ENCODE measurements at places on chromosomes 5 and 9.

DNA sequence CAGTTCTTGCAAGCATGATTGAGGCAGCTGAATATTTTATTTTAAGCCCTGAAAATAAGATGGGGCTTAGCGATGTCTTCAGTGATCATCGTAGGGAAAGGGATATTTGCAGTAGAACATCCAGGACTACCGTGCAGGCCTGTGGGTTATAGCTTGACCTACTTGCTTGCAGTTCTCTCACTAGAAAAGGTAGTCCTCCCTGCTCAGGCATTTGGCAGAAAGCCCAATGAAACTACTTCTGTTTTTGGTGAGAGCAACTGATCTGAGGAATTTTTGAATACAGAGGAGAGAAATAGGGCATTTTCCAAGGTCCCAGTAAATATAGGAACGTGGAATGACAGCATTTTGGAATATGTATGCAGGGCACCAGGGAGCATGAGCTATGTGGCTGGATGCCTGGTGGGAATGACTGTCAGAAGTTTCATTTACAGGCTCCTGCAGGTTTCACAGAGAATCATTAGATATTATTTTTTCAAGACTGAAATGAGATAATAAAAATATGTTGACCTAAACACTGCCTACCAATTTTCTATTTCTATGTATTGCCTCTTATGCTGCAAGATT, 417.9 kb upstream of the ACTBL2 start:
- DNase-seq, result no peak

- DNase-seq, result no peak
Measured at GRCh38 chr5:50822046-50822445, 155.6 kb downstream of the PARP8 start.

- no peak for DNase-seq
Measured at GRCh38 chr5:66987126-66987525, 209.5 kb downstream of the CD180 start.

DNA sequence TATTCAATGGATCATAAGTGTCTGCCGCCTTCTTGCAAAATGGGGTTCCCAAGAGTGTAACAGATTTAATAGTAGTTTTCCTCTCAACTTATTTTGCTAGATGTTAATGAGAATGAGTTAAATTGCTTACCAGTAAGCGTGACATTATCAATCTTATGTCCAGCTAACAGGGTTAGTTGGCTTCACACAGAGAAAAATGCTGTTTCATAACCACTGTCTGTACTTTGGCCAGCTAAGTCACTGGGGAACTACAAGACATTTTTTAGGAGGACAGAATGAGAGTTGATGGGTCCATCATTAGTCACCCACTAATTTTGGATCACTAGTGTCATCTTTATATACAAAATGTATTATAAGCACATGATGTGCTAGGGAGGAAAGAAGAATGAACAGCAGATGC, 1.4 kb downstream of the CDC37L1 start:
- no peak for DNase-seq

DNA sequence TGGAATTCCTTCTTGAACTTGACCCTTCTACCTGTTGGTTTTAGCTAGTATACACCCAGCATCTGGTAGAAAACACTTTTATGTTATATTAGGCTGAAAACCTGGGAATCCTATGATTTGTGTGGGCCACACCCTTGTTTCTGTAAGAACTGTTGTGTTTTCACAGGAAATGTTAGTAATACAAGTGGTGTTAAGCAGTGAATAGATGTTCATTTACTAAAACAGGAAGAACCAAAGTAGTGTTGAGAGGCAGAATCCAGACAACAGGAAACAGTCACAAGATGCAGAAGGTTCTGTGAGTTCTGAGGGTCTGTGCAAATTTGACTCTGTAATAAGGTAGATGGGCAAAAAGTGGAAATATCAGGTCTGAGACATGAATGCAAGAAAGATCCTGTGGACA, 73.0 kb upstream of the RAI14 start:
- DNase-seq, result no peak

- DNase-seq, result no peak
Measured at GRCh38 chr9:121235512-121235911, 32.5 kb upstream of the GSN start.

GRCh38 chr5:165188556-165189175, 1683.2 kb downstream of the MAT2B start:
- no peak for DNase-seq

GRCh38 chr9:134276453-134277245, 49.6 kb upstream of the RXRA start:
- no peak for DNase-seq

GRCh38 chr5:15926586-15926985, 253.0 kb downstream of the MARCHF11 start:
- no peak for DNase-seq

GRCh38 chr9:118954857-118955256, 414.4 kb downstream of the BRINP1 start:
- DNase-seq, result no peak

- DNase-seq, result peak; percentile 85
Measured at GRCh38 chr9:127244609-127245601, 19.7 kb upstream of the GARNL3 start.
